Substantia nigra (tissue), 51 donors: ENCODE measurements at places on chromosomes 2 and 18.

- DNase-seq: no peak
Measured at GRCh38 chr2:139160836-139161235, 380.6 kb upstream of the NXPH2 start.

GRCh38 chr2:174492963-174493431 lies 6.2 kb upstream of the GPR155 start:
- DNase-seq: no peak

DNA sequence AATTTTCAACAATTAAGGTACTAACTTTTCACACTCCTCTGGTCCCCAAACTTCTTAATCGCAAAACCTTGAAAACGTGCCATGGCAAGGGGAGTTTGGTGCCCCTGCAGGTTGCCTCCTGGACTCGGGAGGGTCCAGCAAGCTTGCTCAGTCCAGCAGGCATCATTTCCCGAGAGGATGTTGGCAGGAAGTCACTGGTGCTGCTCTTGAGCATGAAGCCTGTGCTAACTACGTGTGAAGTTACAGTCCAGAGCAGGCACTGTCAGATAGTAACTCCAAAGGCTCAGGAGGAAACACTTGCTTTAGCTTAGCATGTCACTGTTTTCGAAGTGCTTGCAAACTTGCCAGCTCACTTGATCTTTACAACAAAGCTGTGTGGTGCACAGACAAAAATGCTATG lies 215.4 kb downstream of the MYCN start:
- DNase-seq: no peak

DNA sequence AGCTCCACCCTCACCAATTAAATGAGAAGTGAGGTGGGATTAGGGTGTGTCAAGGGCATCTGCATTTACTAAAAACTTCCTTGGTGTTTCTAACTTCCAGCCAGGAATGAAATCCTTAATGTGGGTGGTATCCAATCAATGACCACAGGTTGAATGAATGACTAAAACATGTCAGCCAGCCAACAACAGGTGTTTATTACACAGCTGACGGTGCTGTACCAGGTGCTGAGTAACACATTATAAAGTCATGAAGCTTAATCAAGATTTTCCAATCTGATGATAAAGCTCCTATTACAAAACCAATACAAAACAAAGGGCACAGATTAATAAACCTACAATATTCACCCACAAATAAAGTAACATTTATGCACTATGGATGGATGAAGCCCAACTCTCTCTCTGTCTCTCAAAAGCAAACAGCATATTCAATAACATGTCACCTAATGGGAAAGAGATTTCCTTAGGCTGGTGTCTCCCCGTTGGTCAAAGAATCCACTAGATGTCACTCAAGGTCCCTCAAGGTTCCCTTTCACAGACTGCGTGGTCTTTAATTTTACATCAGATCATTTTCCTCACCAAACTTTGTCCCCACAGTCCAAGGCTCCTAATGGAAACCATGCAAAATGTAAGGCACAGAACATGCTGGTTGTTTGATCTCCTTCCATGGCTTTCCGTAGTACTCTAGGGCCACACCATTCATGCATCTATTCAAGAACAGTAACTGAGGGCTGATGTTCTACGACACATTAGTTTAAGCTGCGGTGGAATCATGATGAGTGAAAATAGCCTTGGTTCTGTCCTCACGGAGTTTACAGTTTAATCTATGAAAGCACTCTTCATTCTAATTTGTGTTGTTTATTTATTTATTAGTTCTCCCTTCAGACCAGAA lies 6.4 kb upstream of the PTPN4 start:
- DNase-seq: no peak

DNA sequence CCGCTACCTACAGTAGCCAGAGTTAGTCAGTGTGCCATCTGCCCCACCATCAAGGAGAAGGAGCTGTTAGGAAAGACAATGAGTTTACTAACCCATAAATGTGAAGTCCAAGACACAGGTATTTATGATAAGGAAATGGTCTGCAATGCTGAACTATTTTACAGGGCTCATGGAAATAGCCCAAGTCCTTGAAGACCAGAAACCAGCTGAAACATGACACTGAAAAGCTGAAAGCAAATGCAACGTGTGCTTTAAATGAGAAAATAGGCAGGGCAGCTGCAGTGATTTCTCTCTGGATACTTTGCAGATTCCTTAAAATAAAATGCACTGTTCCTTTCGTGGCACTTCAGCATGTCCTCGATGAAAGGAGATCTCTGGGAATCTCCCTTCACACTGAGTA lies 256.4 kb upstream of the TCF4 start:
- DNase-seq: no peak

GRCh38 chr2:36779462-36779861 lies 83.0 kb downstream of the VIT start:
- DNase-seq: no peak

DNA sequence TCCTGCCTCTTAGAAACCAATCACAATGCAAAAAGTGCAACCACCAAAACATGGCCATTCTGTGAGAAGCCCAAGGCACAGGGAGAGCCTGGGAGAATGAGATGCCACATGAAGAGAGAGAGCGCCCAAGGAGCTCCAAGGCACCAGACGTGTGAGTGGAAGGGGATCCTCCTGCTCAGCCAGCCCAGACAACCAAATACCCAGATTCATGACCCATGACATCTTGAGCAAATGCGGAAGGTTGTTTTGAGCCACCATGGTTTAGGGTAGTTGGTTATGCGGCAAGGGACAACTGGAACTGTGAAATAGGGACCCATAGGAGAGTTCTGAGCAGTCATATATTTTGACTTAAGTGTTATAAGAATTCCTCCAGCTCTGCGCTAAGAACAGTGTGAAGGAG lies 7.0 kb downstream of the AFF3 start:
- DNase-seq: no peak

DNA sequence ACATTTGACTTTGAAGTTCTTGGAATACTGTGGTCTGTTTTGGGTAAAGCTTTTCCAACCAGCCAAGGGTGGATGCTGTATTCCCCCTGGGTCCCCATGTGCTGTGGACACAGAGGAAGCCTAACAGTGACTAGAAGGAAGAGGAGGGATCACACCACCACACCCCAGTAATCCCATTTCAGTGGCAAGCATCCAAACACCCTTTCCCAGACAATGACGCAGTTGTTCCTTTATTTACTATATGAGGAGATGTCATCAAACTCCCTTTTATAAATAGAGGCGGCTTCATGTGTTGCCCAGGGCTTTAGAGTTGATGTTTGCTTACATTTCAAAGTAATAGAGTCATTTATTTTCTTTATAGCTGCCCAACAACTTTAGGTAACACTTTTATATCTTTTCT lies 959.4 kb upstream of the GYPC start:
- no peak for DNase-seq

- DNase-seq: no peak
Measured at GRCh38 chr2:140994856-140995255, 1136.0 kb downstream of the LRP1B start.

DNA sequence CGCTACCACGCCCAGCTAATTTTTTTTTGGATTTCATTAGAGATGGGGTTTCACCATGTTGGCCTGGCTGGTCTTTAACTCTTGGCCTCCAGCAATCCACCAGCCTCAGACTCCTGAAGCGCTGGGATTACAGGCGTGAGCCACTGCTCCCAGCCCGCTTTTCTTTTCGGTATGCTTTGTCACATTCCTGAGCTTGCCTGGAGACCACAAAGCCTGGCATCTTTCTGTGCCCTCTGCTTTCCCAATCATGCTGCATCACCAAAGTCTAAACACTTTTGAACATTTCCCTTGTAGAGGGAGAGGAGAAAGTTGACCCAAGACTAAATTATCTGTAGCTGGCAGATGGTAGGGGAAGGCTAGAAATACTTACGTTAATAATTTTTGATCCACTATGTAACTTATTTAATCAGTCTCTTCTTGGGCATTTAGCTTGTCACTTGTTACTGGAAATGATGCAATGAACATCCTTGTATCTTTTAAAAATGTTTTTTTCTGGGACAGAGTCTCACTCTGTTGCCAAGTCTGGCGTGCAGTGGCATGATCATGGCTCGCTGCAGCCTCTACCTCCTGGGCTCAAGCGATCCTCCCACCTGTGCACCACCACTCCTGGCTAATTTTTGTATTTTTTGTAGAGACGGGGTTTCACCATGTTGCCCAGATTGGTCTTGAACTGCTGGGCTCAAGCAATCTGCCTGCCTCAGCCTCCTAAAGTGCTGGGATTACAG lies 2.7 kb upstream of the NPC1 start:
- no peak for DNase-seq

GRCh38 chr2:169983506-169983905 lies 156.3 kb downstream of the UBR3 start:
- DNase-seq: peak; percentile 14

DNA sequence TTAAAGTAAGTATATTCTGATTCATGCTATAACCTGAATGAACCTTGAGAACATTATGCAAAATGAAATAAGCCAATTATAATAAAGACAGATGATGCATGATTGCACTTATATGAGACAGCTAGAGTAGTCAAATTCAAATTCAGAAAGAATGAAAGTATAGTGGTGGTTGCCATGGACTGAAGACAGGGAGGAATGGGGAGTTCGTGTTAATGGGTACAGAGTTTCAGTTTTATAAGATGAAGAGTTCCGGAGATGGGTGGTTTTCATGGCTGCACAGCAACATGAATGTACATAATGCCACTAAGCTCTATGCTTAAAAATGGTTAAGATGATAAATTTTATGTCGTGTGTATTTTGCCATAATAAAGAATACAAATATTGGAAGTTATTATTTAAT lies 751.2 kb downstream of the TSN start:
- DNase-seq: no peak

DNA sequence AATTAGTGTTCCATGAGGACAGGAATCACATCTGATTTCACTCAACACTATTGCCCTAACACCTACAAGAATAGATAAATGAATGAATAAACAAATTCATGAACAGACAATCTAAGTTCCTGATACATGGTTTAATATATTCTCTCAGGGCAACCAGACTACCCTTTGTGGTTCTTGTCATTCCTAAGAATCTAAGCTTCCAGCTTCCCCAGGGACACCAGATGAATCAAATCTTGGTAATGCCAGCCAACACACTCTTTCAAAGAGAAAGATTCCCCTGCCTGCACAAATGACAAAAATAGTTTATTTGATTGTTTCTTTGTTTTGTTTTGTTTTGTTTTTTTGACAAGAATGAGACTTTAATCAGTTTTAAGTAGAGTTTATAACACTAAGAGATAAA lies 237.5 kb upstream of the CHAC2 start:
- DNase-seq: no peak

DNA sequence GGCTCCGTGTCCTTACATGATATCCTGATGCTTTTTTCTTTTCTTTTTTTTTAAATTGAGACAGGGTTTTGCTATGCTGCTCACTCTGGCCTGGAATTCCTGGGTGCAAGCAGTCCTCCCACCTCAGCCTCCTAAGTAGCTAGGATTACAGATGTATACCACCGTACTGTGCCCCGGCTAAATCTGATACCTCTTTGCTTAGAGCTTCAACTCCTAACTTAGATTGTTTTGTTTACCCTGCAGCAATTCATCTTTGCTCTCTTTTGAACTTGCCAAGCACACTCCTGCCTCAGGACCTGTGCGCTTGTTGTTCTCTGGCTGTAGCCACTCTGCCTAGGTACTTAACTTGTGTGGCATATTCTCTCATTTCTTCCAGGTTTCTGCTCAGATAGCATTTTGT lies 24.5 kb downstream of the RAB10 start:
- DNase-seq: no peak

- DNase-seq: no peak
Measured at GRCh38 chr18:26526128-26526965, 22.0 kb downstream of the KCTD1 start.

- no peak for DNase-seq
Measured at GRCh38 chr2:201942531-201942930, 91.1 kb upstream of the FZD7 start.

DNA sequence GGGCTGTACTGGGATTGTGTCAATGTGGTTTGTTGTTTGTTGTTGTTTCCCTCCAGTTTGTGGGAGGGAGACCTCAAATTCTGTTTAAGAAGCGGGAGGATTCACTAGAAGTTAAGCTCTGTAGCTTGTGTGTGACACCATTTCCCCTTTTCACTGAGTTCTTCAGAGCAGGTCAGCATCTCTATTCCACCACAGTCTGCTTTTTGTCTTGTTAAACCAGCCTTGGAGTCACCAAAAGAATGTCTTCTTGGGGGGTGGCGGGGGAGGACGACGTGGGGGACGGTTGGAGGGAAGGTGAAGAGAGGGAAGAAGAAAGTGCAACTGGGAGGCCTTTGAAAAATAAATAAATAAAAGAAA lies 2.3 kb upstream of the BCL11A start:
- DNase-seq: no peak

DNA sequence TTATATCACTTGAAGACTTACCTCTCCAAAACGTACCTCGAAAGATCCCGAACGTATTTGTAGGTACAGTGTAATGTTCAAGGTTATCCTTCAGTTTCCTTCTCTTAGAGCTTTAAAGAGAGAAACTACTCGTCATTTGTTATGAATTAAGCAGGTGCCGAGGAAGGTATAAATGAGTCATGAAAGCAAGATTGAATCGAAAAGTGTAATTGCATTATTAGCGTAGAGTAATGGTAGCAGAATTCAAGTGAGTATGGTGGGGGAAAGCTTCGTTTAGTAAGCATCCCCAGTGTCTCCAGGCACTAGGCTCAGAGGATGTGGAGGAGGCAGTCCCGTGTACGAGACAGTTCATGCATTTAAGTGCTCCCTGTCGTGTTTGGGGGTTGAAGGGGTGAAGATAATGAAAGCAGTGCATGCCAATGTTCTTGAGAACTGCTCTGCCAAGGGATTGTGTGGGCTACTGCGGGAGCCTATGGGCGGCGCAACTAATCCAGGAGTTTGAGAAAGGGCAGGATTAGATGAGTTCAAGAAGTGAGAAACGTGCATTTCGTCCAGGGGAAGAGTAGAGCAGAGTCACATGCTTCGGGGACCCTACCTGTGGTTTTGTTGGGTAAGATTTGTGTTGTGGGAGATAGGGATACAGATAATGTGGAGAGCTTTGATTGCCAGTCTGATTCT lies 858 bp downstream of the POLR1B start:
- DNase-seq: no peak

DNA sequence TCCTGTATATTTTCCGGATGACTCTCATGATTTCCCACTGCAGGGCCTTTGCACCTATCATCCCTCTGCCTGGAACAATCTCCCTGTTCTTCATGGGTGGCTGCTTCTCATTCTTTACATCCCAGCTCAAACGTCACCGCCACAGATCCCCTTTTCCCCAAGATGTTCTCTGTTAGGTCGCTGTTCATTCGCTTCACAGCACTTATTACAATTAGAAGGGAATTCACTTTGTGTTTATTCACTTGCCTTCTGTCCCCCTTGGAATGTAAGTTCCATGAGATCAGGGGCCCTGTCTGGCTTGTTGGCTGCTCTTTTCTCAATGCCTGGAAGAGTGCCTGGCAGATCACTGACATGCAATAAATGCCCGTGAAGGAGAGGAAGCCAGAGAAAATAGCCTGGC lies 106.7 kb downstream of the FOXI3 start:
- no peak for DNase-seq

DNA sequence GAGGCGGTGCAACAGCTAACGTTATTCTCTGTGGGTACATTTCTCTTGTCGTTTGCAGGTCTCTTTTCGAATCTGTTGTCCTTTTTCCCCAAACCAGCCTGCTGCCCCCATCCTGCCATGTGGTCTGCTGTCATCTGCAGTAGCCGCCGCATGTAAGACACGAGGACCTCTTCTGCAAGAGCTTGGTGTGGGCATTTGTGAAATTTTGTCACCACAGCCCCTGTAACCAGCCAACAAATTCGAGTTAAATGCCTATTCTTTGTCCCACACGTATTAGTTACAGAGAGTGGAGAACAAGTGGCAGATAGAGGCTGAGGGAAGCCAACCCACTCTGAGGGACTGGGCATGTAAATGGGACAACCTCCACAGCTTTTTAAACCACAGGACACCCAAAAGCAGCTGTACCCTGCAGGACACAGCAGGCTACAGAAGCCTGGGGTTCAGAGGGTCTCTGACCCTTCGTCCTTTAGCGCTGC lies 35.0 kb downstream of the ITGA6 start:
- no peak for DNase-seq
